Activated T-cell treated with anti-CD3 and anti-CD28 coated beads, Interleukin-2, amount 50 U/mL, for 24 hours (primary cell): ENCODE measurements at places on chromosomes 7 and 10.

GRCh38 chr10:4623200-4623599 is 202.8 kb upstream of the AKR1E2 start:
- peaks cover 32% of the 10 kb centered on the region for H3K27me3 ChIP-seq
- no peak overlapping the region for H3K4me3 ChIP-seq
- H3K36me3 ChIP-seq, result no peaks in the 10 kb centered on the region

- no peaks in the 10 kb centered on the region for H3K4me1 ChIP-seq
- no peak overlapping the region for H3K4me3 ChIP-seq
- H3K27ac ChIP-seq, result no peak overlapping the region
- H3K36me3 ChIP-seq, result peaks cover 7% of the 10 kb centered on the region
- peaks cover 2% of the 10 kb centered on the region for H3K27me3 ChIP-seq
Measured at GRCh38 chr7:23791721-23792120, 81.7 kb downstream of the STK31 start.

DNA sequence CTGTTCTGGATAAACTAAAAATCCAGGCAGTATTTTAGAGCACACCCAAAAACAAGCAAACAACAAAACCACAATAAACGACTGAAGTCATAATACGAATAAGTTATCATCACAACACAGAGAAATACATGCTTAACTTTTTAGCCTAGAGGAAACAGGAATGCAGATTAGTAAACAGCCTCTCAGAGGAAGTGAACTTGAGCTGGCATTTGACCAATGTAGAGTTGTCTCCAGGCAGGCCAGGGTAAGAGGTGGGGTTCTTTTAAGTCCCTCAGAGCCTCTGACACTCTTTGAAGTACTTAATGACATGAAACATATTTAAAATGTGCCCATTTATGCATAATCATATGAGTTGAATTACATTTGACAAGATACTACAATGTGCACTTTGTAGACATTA is 43.3 kb upstream of the PLXDC2 start:
- H3K27me3 ChIP-seq, result no peaks in the 10 kb centered on the region
- no peaks in the 10 kb centered on the region for H3K36me3 ChIP-seq
- no peaks in the 10 kb centered on the region for H3K4me1 ChIP-seq
- no peak for DNase-seq
- no peak overlapping the region for H3K27ac ChIP-seq
- H3K4me3 ChIP-seq, result no peak overlapping the region

DNA sequence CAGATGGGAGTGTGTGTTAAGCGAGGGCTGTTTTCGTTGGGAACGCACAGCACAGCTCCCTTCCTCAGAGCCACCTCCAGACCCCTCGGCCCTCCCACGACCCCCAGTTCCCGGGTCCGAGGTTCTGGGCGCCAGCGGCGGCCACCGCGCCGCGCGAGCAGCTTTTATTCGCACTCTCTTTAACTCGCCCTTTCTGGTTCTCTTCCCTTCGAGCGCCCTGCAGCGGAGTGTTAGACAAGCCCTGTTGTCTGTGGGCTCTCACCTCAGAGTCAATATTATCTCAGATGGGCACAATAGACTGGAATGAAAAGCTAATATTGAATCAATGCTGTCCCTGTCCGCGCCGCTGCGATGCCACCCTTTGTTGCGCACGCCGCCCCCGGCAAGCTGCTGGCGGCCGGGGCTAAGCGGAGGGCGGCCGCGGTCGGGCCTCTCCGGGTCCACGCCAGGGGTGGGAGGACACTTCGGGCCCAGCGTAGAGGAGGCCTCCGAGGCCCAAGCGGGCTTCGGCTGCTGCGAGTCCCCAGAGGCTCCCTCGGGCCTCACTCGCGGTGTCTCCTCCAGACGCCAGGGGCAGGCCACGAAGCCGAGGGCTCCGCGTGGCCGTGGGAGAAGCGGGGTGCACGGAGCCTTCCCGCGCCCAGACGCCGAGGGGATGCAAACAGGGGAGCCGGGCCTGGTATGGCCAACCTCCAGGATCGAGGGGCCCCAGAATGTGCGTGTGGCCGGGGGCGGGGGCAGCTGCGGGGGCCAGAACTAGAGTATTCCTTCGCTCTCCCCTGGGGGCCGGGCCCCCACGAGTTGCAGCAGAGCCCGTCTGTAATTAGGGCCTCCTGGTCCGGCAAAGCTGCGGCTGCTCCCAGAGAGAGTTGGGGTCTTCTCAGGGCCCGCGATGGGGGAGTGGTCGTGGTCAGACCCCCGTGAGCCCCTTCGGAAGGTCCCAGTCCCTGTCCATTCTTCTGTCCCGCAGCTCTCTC is 7.9 kb upstream of the EMX2 start:
- H3K4me3 ChIP-seq, result no peak overlapping the region
- DNase-seq, result no peak
- peaks cover 89% of the 10 kb centered on the region for H3K27me3 ChIP-seq
- no peak overlapping the region for H3K27ac ChIP-seq
- no peaks in the 10 kb centered on the region for H3K36me3 ChIP-seq

DNA sequence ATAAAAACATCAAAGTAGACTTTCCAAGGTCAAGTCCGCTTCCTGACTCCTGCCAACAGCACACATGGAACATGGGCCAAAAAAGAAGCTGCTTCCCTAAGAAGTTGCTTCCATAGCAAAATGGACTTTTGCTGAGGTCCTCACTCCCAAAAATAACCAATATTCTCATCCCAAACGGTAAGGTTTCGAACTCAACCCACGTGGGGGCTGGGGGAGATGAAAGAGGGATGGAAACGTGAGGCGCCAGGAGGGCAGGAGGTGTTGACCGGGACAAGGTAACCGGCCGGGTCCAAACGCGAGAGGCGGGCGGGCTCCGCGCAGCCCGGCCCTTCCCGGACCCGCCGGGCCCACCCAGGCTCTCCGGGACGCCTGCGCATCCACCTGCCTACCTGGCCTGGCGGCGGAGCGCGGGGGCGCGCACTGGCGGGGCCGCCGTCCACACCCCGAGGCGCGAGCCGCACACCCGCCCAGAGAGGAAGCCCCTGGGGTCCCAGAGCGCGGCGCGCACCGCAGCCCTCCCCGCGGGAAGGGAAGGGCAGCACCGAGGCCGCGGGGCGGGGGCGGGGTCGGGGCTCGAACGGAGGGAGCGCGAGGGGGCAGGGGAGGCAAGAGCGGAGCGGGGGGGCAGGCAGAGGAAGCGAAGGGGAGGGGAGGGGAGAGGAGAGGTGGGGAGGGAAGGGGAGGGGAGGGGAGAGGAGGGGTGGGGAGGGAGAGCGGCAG is 742 bp downstream of the LMBR1 start:
- peak overlapping the region; percentile 88 for H3K4me3 ChIP-seq
- DNase-seq, result peak; percentile 73
- peak overlapping the region; percentile 92 for H3K27ac ChIP-seq
- H3K27me3 ChIP-seq, result no peaks in the 10 kb centered on the region
- H3K36me3 ChIP-seq, result peaks cover 27% of the 10 kb centered on the region

DNA sequence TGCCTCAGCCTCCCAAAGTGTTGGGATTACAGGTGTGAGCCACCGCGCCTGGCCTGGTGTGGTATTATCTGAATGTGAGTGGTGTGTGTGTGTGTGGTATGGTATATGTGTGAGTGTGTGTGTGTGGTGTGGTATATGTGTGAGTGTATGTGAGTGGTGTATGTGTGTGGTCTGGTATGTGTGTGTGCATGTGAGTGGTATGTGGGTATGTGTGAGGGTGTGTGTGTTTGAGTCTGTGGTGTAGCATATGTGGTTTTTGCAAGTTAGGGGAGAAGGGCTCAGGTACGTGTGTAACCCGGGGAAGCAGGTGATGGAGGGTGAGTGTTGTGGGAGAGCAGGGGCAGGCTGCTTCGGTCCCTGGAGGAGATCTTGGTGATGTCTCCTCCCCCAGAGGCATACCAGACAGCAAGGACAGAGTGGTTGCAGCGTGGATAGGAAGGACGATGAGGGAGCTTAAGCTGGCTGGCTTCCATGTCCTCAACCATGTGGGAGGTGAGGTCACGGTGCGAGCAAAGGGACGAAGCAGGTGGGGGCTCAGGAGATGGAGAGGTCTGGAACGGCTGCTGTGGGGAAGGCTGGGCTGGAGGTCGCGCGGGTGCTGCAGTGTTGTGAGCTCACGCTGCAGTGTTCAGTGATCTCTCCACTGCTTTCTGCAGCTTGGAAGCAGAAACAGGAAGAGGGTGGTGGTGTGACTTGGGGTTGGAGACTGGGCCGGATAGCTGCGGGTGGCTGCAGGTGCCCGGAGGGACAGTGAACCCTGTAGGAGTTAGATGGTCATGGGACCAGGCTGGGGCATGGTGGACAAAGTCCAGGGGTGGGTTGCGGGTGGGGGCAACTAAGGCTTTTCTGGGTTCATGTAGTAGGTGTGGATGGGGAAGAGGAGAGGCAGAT is 5.0 kb downstream of the ZYX start:
- DNase-seq, result peak; percentile 50
- H3K27ac ChIP-seq, result no peak overlapping the region
- H3K36me3 ChIP-seq, result peaks cover 35% of the 10 kb centered on the region
- H3K4me3 ChIP-seq, result no peak overlapping the region
- no peaks in the 10 kb centered on the region for H3K27me3 ChIP-seq
- peaks cover 21% of the 10 kb centered on the region for H3K4me1 ChIP-seq

GRCh38 chr7:127417346-127417745 is 24.8 kb upstream of the ZNF800 start:
- no peak overlapping the region for H3K4me3 ChIP-seq
- no peak for DNase-seq
- peaks cover 48% of the 10 kb centered on the region for H3K4me1 ChIP-seq

DNA sequence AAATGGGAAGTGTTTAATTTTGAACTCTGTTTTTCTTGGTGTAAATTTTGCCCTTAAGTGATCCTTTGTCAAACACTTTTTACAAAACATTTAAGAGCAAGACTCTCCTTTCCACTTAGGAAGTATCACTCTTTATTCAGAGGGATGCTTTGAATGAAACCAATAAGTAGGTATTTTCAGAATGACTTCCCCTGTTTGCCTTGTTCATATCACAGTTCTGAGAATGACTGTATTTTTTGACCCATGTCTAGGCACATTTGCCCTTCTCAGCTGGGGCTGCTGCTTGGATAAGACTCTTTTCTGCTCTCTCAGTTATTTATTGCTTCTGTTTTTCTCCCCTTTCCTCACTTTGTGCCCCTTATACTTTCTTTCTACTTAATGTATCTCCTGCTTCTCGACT is 98.2 kb downstream of the CCNY start:
- no peak for DNase-seq
- H3K36me3 ChIP-seq, result peaks cover 51% of the 10 kb centered on the region
- H3K27ac ChIP-seq, result peak overlapping the region; percentile 89
- no peaks in the 10 kb centered on the region for H3K27me3 ChIP-seq
- H3K4me3 ChIP-seq, result peak overlapping the region; percentile 4

DNA sequence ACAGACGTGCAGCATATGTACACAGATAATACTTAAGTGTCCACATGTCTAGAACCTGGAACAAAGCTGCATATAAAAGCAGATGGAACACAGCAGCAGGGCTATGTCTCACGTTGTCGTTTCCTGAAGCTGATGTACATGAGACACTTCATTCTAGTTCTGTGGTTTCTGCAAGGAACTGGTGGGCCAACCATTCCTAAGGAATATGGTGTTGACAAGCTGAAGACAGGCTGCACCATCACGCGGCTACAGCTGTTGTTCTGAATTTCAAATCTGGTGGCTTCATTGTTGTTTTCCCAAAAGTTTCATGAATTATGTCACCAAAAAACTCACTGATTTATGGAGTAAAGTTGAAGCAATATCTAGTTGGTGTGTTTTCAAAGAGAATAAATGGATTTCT is 33.7 kb downstream of the PRKAG2 start:
- peaks cover 21% of the 10 kb centered on the region for H3K4me1 ChIP-seq
- DNase-seq, result no peak
- no peak overlapping the region for H3K27ac ChIP-seq
- peaks cover 3% of the 10 kb centered on the region for H3K36me3 ChIP-seq

DNA sequence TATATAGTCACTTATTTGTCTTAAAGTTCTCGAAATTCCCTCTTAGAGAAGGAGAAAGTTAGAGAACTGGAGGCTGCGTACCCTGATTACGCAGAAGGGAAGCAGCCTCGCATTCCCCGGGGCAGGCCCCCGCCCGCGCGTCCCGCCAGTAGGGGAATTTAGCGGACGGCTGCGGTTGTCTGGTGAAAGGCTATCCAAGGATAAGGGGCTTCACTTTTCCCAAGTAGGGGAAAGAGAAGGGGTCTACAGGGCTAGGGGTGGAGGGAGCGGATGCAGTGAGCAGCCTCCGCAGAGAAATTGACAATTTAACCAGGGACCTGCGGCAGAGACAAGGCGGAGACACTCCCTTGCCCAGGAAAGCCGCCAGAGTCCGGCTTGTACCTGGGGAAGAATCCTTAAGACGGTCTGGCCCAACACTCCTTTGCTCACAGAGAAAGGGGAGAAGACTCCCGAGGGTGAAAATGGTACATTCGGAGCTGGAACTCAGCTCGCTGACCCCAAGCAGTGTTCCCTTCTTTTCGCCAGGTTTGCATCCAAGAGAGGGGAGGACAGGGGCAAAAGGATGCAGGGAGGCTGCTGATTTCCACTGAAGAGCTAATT is 994 bp upstream of the MAGI2 start:
- DNase-seq, result no peak
- H3K27ac ChIP-seq, result no peak overlapping the region
- peaks cover 18% of the 10 kb centered on the region for H3K4me1 ChIP-seq
- H3K27me3 ChIP-seq, result peaks cover 51% of the 10 kb centered on the region
- peak overlapping the region; percentile 42 for H3K4me3 ChIP-seq

DNA sequence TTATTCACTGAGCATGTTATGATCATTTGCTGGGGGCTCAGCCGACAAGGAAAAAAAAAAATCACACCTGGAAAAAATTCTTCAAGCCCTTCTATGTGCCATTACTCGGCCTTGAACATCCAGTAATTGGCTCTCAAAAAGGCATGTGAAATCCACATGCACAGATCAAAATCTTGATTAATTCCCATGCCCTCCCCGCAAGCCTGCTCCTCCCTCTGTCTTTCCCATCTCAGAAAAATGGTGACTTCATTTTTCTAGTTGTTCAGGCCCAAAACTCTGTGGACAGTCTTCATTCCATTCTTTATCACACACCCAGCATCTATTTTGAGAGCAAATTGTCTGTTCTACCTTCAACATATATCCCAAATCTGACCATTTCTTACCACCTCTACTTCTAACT is 91.2 kb upstream of the FRMD4A start:
- H3K36me3 ChIP-seq, result no peaks in the 10 kb centered on the region
- no peak overlapping the region for H3K27ac ChIP-seq
- no peak for DNase-seq
- no peak overlapping the region for H3K4me3 ChIP-seq

DNA sequence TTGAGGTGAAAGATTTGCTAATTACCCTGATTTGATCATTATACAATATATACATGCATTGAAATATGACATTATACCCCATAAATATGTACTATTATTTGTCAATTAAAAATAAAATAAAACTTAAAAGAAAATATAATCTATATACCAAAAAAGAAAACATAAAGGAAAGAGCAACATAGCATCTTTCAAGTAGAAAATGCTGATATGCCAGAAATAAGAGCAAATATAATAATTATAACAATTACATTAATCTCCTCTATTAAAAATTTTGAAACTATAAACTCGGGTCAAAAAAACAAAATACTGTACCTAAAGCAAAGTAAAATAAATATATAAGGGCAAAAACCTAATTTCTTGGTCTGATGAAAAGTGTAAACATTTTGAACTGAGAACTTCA is 209.3 kb upstream of the PDE1C start:
- H3K4me3 ChIP-seq, result no peak overlapping the region
- DNase-seq, result no peak
- H3K36me3 ChIP-seq, result no peaks in the 10 kb centered on the region

GRCh38 chr10:72508033-72508432 is 117.8 kb downstream of the MICU1 start:
- H3K27me3 ChIP-seq, result no peaks in the 10 kb centered on the region
- no peak overlapping the region for H3K4me3 ChIP-seq
- no peak overlapping the region for H3K27ac ChIP-seq
- no peak for DNase-seq
